ENCODE measurements at places on chromosomes 7 and 10.

- DNase-seq: no peak
Observed at GRCh38 chr7:143069912-143070500, 17.9 kb downstream of the OR6V1 start.

GRCh38 chr10:2986391-2986801, 81.0 kb upstream of the PFKP start:
- no peak for DNase-seq

GRCh38 chr10:52879091-52879807, 106.7 kb upstream of the MBL2 start:
- DNase-seq: peak; percentile 51

GRCh38 chr7:73976761-73977618, 51.0 kb upstream of the ELN start:
- no peak for DNase-seq

DNA sequence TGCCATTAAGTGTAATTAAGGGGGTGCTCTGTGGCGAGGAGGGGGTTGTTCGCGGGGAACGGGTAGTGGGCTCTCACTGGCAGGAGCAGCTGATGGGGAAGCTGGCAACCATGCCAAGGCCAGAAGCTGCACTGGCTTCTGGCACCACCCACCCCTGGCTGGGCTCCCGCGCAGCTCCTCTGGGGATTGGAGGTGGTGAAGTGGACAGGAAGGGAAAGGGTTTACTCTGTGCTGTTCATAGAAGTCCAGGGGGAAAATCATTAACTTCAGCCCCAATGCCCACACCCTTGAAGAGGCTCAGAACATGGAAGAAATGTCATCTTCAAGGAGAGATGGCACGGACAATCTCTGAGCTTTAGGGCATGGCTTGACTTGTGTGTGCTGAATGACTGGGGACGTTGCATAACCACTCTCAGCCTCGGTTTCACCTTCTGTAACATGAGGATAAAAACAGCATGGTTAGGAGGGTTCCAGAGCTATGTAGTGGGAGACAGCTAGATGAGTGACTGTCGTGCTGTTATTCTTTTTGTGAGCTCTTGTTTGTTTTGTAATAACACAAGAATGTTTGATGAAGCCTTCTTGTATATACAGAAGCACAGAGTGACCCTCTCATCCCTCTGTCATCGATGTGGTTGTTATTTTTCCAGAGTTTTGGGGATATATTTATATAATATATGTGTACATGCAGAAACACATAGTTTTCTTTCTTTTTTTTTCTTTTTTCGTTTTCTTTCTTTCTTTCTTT, 29.9 kb downstream of the KAZALD1 start:
- no peak for DNase-seq

GRCh38 chr7:138095972-138096935, 20.0 kb downstream of the AKR1D1 start:
- no peak for DNase-seq

DNA sequence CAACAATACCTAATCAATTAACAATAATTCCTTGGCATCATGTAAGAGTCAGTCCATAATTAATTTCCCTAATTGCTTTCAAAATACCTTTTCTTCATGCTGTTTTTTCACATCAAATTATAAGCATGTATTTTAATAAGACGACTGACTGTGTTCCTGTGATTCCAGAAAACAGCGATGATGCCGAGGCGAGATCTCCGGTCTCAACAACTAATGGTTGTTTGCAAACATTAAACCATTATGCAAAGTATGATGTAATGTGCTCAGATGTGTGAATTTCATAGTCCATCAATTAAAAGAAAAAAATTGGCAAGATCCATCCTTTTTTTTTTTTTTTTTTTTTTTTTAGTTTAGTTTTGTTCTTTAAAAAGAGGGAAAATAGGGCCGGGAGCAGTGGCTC, 44.5 kb upstream of the PIP4K2A start:
- no peak for DNase-seq

DNA sequence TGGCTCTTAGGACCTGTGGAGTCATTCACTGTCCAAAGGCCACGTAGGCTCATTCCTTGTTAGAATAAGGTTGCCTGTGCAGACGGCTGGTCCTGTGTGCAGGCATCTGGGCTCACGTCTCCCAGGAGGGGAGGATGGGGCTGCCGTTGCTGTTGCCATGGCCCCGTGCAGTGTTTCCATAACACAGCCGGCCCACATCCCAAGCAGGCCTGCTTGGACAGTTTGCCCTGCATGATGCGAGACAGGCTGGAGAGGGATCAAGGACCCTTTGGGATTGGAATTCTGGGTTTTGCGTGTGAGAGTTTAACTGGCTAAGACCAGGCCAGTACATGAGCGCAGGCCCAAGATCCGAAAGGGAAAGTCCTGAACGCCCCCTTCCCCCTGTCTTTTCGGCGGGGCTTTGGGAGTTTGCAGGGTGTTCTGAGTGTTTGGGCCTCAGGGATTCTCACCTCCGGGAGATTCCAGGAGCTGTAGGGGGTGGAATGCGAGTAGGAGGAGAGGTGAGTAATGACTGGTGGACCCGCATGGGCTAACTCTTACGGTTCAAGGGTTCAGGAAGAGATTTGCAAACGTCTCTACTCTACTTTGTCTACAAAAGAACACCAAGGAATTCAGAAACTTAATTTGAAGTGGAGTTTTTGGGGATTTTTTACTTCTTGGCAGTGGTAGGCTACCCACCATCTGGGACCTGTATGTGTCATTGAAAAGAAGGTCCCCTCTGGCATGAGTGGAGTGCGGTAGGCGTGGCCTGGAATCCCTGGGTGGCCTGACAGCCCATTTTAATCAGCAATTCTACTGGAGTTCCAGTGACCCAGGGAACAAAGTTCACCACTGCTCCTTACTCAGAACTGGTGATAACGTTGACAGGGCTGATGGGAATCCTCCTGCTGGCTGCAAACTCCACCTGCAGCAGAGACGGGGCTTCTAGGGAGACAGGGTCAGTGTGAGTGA, 125.4 kb downstream of the ITIH5 start:
- DNase-seq: peak; percentile 54
